Kasumi-1 (cell line): ENCODE measurements at places on chromosomes 1 and 21.

DNA sequence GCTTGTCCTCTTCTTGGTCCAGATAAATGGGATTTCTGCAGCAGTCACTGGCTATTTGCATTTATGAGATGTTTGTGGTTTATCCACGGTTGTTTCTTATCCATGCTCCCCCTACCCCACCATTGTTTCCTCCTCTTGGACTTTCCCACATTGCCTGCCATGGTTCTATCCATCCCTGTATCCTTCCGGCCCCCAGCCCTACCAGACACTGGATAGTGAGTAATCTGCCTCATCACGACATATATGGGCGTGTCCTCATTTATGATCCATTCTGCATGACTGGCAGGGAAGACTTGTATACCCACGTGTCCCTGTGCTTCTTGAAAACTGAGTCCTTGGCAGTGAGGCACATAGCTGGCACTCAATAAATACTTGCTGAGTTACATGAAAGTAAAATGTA, 40.1 kb downstream of the CACNA1S start:
- no peak for DNase-seq

DNA sequence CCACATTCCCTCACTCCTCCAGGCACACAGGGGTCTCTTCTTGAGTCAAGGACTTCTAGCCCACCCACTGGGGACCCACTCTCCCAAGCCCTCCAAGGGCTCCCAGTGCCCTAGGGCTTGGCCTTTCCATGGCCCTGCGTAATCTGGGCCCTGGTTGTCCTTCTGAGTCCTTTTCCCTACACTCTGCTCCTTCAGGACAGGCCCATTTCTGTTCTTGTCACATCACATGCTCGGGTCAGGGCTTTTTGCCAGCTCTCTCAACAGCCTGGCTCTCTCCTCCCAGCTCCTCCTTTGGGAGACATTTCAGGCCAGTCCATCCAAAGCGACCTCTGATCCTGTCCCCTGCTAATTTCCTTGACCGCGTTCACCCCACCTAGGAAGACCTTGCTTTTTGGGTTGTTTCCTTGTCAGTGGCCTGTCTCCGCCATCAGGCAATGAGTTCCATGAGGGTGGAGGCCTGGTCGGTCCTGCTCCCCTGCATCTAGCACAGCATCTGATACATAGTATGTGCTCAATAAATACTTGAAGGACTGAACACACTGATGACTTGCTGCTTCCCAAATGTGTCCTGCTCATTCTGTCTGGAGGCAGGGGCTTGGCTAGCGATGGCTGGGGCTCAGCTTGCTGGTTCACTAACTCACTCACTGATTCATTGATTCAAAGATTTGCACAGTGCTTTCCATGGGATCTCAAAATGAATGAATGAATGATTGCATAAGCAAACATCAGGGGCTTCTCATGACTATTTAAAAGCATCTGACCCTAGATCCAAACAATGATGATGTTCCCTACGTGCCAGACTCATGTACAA, 44.8 kb downstream of the DHRS3 start:
- DNase-seq: no peak

DNA sequence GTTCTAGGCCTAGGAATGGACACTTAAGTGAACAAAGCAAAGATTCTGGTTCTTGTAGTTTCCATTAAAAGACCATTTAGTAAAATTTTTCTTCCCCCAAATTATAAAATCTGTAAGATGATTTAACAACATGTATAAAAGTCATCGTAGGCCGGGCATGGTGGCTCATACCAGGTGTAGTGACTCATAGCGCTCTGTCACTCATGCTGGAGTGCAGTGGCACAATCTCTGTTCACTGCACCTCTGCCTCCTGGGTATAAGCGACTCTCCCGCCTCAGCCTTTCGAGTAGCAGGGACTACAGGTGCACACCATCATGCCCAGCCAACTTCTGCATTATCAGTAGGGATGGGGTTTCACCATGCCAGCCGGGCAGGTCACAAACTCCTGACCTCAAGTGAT, 9.1 kb downstream of the ASPM start:
- no peak for DNase-seq

DNA sequence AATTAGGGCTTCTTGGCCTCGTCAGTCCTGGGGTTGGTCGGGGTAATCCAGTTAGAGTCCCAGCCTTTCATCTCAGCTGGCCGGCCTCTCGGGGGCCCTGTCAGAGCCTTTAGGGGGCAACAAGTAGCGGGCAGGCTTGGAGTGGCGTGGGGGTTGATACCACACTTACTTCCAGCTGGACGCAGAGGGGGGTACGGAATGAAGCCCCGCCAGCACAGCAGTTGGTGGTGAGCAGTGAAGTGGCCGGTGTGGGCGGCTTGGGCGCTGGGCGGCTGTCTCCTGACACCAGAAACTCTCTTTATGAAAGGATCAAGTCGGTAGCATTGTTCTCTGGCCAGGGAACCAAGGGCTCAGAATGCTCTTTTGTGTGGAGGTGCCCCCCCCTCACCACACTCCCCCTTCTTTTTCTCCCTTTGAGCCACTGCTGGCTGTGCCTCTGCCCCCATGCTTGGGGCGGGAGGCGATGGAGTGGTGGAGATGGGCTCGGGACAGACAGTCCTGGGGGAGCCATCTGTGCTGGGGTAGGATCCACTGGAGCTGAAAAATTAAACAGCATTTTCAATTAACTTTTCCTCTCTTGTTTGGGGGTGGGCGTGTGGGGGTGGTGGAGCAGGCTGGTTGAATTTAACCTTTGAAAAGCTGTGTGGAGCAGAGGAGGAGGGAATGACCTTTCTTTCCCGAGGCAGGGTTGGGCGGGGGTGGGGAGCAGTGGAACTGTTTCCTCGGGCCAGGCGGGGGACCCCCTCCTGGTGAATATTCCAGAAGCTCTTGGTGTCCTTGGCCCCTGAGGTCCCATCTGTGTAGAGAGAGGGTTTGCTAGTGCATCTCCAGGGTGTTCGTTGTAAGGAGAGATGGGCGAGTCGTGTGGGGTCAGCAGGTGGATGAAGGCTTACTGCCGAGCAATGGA, 102.7 kb downstream of the RNF220 start:
- no peak for DNase-seq

DNA sequence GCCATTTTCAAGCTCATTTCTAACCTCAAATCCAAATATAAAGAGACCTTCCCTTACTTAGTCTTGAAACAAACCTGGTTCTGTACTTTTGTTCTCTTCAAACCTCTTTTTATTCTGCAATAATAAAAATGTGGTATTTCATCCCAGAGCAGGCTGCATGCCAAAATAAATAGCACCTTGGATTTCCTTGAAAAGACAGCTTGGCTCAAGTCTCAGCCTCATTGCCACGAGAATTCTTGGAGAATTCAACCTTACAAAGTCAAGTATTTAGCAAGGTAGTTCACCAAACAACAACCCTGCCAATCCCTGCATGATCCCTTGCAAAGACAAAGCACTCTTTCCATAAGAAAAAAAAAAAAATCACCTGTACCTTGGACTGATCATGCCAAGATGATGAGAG, 33.8 kb downstream of the KANK4 start:
- no peak for DNase-seq

DNA sequence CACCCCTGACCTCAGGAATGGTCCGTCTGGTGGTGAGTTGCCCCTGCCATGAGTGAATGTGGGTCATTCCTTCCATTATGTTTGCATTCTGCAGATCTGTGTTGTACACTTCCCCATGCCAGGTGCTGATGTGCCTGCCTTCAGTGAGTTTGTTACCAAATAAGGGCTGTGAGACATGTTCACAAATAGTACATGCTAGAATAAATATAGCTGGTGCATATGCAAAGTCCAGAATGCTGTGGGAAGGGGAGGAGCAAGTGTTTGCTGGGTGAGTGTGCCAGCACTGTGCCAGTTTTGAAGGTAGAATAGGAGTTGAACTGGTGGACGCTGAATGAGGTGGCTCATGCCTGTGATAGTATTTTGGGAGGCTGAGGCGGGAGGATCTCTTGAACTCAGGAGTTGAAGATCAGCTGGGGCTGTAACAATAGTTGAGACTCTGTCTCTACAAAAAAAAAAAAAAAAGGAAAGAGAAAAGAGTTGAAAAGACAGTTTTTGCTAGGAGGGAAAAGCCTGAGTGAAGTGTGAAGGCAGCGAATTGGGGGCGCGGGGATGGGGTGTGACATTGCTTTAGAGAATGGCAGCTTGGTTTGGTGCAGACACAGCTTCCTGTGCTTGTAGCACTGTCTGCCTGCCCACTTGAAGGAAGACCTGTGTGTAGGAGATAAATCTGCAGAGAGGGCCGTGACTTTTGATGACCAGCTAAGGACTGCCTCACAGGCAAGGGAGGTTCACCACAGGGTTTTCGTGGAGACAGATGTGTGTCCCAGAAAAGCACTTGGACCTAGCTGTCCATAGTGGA, 61.1 kb downstream of the LGR6 start:
- no peak for DNase-seq

- no peak for DNase-seq
Observed at GRCh38 chr1:41580021-41580420, 95.5 kb upstream of the EDN2 start.

DNA sequence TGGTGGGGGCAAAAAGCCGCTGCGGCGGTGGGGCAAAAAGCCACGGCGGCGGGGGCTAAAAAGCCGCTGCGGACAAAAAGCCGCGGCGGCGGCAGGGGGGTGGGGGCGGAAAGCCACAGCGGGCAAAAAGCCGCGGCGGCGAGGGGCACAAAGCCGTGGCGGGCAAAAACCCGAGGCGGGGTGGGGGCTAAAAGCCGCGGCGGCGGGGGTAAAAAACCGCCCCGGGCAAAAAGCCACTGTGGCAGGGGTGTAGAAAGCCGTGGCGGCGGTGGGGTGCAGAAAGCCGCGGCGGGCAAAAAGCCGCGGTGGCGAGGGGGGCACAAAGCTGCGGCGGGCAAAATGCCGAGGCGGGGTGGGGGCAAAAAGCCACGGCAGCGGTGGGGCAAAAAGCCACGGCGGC, 3901.8 kb downstream of the SRGAP2C start:
- DNase-seq: no peak

DNA sequence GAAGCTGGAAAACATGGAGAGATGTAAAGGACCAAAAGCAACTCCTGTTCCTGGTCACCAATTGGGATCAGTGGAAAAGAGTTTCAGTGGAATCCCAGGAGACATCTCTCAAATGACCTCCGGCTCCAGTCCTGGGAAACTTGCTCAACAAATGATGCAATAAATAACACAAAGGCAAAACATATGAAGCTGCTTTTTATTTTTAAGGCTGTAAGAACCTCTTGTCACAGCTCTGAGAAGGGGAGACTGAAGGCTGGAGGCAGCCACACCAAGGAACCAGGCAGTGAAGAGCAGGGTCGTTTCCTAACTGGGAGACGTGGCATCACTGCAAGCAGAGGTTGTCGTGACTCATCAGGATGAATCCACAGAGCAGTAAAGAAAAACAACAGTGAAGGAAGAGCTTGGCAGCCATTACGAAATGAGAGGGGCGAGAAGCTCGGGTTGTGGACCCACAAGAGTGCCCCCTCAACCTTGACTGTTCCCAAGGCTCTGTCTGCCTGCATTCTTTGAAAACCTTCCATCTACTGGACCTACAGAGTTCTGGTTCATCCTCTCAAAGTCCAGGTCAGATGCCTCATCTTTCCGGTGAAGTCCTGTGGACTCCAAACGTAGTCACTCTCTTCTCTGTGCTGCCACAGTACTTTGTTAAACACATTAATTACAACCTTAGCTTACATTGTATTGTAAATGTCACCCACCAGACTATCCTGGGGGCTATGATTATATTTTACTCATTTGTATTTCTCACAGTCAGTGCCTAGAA, 32.1 kb downstream of the JAK1 start:
- no peak for DNase-seq

DNA sequence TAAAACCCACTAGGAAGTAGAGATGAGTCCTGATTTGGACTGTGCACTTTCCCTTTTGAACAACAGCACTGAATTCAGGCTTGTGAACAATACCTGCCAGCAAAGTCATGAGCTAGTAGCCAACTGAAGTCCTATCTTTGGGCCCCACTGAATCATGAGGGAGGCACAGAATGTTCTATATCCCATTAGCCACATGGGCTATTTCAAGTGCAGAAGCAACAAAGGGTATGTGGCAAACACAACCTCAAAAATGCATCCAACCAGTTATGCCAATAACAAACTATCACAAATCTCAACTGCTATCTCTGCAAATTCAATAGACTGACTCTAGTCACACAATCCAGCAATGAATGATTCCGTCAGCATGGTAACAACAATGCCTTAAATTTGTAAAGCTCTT, 276.0 kb downstream of the MRPL39 start:
- no peak for DNase-seq

GRCh38 chr1:47656719-47657685, 219.2 kb downstream of the FOXD2 start:
- no peak for DNase-seq

DNA sequence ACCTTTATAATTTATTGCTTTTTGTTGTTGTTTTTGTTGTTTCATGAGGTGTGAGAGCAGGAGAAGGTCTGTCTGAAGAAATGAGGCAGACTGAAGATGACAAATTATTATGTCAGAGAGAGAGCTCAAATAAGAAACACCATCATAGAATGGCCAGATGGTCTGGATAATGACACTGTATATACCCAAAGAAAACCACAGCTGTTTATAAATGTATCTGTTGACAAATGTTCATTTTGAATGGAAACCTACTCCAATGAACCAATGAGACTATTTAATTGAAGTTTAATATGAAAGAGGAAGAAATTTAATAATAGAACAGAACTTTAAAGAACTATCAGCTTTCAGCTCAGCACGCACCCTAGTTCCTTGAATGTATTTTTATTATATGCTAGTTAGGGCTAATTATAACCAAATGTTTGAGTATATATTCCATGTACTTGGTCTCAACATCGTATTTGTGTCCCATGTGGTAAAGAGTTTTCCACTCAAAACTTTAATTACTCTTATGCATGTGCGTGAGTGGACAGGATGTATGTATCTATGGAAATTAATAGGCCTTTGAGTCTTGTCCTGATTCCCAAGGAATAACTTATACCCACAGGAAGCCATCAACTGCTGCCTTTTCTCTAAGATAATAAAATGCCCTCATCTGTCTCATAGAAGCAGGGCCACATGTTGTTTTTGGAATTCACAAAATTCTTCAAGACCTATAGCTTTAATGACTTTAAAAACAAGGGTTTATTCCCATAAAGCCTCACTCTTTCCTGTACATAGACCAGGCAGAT, 202.7 kb downstream of the KCNK2 start:
- no peak for DNase-seq

GRCh38 chr1:80154176-80154575, 1147.6 kb upstream of the ADGRL4 start:
- no peak for DNase-seq

DNA sequence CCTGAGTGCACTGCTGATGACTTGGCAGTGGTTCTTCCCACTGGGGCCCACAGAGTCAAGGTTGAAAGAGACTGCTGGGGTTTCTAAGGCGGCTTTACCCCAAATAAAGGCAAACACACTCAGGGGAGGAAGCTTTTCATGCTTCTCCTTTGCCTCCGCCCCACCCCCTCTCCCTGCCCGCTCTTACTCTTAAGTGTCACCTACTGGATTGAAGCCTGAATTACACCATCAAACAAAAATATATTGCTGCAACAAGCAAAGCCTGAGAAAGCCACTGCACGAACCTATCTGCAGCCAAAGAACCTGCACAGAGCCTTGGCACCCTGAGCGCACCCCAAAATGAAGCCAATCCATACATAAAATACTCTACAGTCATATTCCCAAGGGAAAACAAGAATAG, 63.1 kb downstream of the PTGFR start:
- DNase-seq: peak; percentile 5
